ENCODE measurements at places on chromosomes 3 and 15. TPM values are rescaled to one million over a fixed set of nuclear protein-coding genes. Genes with fewer than 3 reads are reported as not detected.
A peak's percentile ranks its signal among the peaks of the same experiment; 100 is the strongest.

The ATP13A4 gene
- not detected for total RNA-seq

The PLSCR5 gene
- total RNA-seq = not detected

GRCh38 chr15:78050441-78050809, 27.1 kb downstream of the TBC1D2B start:
- DNase-seq = no peak

DNA sequence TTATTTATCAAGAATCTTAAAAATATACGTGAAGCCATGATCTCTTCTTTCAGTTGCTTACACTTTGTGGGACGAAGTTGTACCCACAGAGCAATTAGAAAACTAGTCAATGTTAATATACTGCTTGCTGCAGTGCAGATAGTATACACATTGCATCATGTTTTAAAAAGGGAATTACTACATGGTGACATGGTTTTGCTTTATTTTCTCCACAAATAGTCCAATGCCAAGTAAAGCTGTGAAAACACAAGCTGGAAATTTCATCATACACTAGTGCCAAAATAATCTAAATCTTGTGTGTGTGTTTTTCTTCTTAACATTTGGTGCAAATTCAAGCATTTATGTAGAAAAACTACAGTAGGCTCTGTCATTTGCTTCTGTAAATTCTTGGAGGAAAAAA, 233.0 kb downstream of the EPHA3 start:
- no peak for DNase-seq

GRCh38 chr3:63687278-63688225, 35.1 kb downstream of the SNTN start:
- no peak for DNase-seq

GRCh38 chr15:35559683-35560082, 13.7 kb upstream of the DPH6 start:
- DNase-seq = no peak

DNA sequence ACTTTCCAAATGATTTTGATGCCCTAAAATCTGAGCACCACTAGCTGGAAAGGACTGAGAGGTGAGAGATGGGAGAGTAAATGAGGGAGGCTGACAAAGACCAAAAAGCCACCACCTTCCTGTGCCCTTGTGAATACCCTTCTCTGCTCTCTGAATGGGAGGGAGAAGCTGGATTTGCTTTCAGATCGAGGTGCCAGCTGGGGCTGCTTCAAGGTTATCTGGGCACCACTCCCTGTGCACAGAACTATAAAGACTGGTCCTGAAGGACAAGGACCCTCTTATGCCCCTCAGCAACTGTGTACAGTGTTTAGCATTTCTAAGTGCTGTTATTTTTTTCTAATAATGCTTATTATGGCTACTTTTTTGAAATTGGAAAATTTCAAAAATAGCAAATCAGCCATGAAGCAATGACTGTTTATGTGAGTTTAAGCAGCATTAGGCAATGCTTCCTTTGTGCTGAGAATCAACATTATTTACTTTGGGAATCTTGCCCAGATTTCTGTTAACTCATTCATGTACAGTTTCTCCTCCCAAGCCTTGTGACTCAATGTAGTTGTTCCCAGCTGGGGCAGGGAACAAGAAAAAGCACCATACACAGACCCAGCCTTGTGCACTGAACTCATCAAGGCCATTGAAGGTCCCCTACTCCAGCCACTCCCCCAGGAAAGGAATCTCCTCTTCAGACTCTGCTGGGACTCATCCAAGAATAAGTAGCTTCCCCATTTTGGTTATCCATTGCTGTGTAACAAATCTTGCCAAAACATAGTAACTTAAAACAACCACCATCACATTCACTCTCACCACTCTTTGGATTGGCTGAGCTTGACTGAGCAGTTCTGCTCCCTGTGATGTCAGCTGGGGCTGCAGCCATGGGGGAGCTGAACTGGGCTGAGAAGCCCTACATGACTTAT, 37.3 kb upstream of the CDV3 start:
- peak; percentile 79 for DNase-seq

DNA sequence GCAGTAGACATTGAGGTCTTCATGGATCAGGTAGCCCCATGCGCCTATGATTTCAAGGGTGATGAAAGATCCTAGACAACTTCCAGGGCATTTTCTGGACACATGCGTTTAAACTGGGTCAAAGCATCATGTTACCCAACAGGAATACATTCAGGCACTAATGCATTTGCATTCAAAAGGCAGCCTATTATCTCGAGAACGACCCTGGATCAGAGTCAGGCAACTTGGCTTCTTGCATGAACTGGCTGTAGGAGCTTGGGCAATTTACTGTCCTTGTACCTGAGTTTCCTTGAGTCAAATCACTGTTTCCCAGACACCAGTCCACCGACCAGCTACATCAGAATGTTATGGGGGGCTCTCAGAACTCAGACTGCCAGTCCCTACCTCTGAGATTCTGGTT, 51.5 kb upstream of the CHST2 start:
- no peak for DNase-seq

- DNase-seq = no peak
Measured at GRCh38 chr3:45933591-45933990, 9.7 kb upstream of the CXCR6 start.

DNA sequence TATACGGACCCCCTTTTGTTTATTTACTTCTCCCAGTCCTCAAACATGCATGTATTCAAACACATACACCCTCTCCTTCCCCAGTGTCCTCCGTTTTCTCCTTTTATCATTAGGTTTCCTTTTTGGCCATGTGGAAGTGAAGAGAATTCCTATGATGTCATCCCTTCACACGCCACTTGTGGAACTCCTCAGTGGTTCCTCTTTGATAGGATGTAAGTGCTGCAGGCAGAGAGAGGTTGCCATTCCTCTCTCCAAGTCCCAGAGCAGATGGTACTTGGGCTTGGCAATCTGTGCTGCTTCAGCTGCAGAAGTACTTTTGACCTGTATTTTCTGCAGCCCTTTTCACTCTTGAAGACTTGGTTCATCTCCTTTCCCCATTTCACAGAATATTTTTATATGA, 32.9 kb upstream of the CRTC3 start:
- no peak for DNase-seq

- no peak for DNase-seq
Measured at GRCh38 chr15:83046558-83047127, 20.4 kb downstream of the BTBD1 start.

- peak; percentile 77 for DNase-seq
Measured at GRCh38 chr15:67124911-67125588, 59.6 kb downstream of the SMAD3 start.

Data from MG63 (cell line).